ENCODE measurements at places on chromosomes 2 and 18.

GRCh38 chr18:62583376-62583775 is 60.6 kb downstream of the ZCCHC2 start:
- DNase-seq, result no peak

DNA sequence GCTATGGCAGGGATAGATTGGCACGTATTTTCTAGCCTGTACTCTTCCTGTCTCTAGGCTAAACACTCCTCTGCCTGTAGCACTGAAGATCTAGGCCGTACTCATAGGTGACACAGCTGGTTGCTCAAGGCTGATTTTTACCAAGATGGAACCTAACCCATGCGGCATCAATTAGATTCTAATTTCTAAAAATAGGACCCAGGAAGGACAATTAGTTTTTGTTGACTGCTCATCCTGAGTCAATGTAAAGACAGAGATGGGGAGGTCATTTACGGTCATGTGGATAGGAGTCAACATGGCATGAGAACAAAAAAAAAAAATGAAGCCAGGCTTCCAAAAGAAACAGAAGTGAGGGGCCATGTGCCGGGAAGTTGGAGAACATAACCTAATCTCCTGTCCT is 360.7 kb upstream of the ETAA1 start:
- no peak for DNase-seq

- no peak for DNase-seq
Measured at GRCh38 chr2:134773759-134774742, 55.3 kb upstream of the TMEM163 start.

- peak; percentile 14 for DNase-seq
Measured at GRCh38 chr2:162327134-162327769, 8.8 kb upstream of the IFIH1 start.

DNA sequence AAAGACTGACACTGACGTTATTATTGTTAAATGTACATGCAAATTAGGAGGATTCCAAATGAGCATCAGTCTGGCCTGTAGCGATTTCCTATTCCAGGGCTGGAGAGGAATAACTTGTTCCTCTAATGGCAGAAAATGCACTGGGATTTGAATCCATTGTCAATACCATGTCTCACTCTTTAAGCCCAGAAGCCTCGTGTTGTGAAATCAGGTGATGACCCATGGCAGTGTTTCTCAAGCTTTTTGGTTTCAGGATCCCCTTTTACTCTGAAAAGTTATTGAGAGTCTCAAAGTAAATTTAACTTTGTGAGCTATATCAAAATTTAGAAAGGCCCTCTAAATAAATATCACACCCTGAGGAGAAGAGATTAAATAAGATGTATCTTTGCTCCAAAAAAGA is 279.2 kb downstream of the GALR1 start:
- no peak for DNase-seq

DNA sequence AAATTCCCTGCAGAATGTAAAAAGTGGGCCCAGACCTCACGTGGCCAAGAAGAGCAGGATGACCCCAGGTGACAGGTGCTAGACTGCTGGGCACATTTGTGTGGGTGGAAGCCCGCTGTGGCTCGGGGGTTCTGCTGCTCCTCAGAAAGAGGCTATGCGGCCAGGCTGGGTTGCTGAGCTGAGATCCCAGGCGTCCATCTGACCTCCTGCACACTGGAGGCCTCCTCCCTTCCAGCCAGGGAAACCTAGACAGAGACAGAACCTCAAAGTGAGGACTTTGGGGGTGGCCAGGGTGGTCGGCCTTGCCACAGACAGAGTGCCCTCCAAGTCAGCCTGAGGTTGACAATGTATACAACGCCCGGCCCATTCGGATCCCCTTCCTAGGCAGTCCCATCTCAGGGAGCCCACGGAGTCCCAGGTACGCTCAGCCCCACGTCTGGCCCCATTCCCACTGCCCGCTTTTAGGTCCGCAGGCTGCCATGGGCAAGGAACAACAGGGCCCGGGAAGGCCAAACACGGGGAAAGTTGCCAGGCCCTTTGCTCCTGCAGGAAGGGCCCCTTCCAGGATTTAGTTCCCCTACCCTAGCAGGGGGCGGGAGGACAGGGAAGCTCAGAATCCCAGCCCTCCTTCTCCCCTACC is 75.6 kb downstream of the KIAA2012 start:
- no peak for DNase-seq
